ENCODE measurements at places on chromosomes 1 and 21. TPM values are rescaled to one million over a fixed set of nuclear protein-coding genes. Genes with fewer than 3 reads are reported as not detected.

Gene OR2T2
- total RNA-seq = not detected

Gene UTS2
- total RNA-seq = not detected

Gene C4BPB
- total RNA-seq = 10.4 TPM

Gene EFNA3
- total RNA-seq = 1.0 TPM

Gene REN
- 0.59 TPM for total RNA-seq

Gene LYPD8
- total RNA-seq = not detected

Gene FCGR2B
- total RNA-seq = 31.9 TPM

Gene ROR1
- 15.8 TPM for total RNA-seq

Gene THBS3
- total RNA-seq = 24.4 TPM

Gene BSND
- total RNA-seq = not detected

DNA sequence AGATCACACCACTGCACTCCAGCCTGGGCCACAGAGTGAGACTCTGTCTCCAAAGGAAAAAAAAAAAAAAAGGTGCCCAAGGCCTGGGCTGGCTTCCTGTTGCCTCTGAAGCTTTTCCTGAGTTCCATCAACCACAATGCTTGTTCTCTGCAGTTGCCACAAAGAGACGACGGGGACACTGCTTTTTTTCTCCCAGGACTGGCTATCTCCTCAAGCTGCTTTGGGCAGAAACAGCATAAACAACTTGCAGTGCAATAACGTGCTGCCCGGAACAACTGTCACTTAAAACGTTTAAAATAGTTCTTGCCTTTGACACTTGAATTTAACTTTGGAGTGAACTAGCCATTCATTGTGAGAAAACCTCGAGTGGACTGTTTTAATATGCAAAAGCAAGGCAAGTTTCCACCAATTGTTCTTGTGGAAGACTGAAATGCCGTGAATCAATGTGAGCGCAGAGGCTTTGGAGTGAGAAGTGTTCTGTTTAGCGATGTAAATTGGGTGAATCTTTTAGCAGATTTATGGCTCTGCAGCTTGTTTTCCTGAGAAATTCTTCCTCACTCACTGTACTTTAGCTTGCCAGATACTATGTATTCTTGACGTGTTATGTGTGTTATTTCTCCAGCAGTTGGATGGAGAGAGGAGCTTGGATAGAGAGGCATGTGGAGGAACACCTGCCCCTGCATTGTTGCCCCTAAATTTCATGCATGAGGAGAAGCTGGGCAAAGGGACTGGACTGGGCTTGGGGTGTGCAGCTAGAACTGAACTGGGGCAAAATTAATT lies 188.1 kb upstream of the KIAA0040 start:
- H3K4me1 ChIP-seq = no peaks in the 10 kb centered on the region
- no peaks in the 10 kb centered on the region for H3K36me3 ChIP-seq
- no peaks in the 10 kb centered on the region for H3K27me3 ChIP-seq
- no peak for DNase-seq
- no peak overlapping the region for H3K27ac ChIP-seq
- no peak overlapping the region for H3K4me3 ChIP-seq

- no peak overlapping the region for H3K27ac ChIP-seq
- H3K36me3 ChIP-seq = no peaks in the 10 kb centered on the region
- no peaks in the 10 kb centered on the region for H3K4me1 ChIP-seq
- no peaks in the 10 kb centered on the region for H3K27me3 ChIP-seq
- H3K4me3 ChIP-seq = no peak overlapping the region
Observed at GRCh38 chr1:184649451-184649888, 105.2 kb downstream of the EDEM3 start.

DNA sequence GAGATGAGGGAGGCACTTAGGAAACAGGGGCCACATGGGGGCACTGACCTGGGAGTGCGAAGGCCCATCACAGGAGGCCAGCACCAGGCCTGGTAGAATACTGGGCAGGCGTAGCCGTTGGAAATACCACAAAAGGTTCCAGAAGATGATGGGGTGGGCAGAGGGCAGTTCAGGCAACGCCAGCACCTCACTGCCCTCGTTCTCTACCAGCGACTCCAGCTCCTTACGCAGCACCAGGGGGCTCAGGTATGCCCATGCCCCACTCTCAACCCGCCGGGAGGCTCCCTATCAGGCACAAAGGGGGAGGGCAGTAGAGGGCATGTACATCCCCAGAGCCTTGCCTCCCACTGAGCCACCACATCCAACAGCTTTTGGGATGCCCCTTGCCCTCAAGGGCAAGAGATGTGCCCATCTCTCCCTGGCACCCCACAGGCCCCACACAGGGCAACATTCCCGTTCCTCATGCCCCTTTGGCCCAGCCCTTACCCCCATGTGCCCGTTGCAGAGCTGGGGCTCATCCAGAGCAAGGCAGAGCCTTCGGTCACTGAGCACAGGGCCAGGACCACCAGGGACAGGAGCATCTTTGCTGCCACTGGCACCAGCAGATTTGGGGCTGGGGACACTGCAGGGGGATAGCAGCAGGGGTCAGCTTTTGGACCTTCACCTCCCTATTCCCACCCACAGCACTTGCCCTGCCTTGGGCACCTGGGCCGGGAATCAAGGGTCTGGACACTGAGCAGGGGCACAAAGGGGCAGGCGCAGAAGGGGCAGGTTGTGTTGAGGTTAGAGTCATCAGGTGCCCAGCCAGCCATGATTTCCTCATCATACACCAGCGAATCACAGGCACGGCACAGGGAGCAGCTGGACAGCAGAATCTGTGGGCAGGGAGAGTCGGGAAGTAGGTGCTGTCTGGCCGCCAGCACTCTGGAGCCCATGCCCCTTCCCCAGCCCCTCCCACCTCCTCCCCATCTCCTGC lies 9.7 kb upstream of the GATAD2B start:
- peaks cover 79% of the 10 kb centered on the region for H3K36me3 ChIP-seq
- H3K27ac ChIP-seq = no peak overlapping the region
- peaks cover 11% of the 10 kb centered on the region for H3K4me1 ChIP-seq
- H3K4me3 ChIP-seq = no peak overlapping the region

GRCh38 chr21:37580666-37581065 lies 214.1 kb downstream of the DYRK1A start:
- H3K4me1 ChIP-seq = no peaks in the 10 kb centered on the region
- H3K27me3 ChIP-seq = no peaks in the 10 kb centered on the region
- H3K36me3 ChIP-seq = no peaks in the 10 kb centered on the region
- no peak overlapping the region for H3K27ac ChIP-seq
- H3K4me3 ChIP-seq = no peak overlapping the region

GRCh38 chr1:161171191-161171590 lies 5.0 kb downstream of the PPOX start:
- H3K36me3 ChIP-seq = peaks cover 72% of the 10 kb centered on the region
- DNase-seq = no peak
- no peak overlapping the region for H3K4me3 ChIP-seq
- peaks cover 36% of the 10 kb centered on the region for H3K4me1 ChIP-seq
- H3K27me3 ChIP-seq = no peaks in the 10 kb centered on the region

GRCh38 chr1:31487143-31487542 lies 74.1 kb downstream of the SERINC2 start:
- no peak for DNase-seq
- peaks cover 7% of the 10 kb centered on the region for H3K4me1 ChIP-seq
- no peaks in the 10 kb centered on the region for H3K27me3 ChIP-seq

DNA sequence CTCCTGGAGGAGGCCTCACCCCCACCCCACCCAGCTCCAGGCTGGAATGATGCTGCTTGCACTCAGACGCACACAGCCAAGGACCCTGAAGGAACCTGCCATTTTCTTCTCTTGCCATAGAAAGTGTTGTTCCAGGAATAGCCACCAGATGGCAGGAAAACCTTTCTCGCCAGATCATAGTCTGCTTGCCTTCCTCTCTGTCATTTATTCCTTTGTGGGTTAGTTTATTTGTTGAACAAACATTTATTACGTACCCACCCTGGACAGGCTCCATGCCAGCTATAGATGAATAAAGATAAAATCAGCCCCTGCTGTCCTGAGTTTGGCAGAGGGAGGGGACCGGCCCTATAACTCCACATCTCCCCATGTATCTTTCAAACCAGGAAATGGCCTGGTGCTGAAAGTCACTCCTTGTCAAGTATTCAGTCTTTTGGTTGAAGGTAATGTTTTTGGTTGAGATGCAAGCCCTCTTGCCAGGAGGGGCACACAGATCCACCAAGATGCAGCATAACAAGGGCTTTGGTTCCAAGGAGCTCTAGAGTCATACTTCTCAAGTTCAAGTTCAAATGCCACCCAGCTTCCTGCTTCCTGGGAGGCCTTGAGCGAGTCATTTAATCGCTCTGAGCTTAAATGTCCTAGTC lies 7.0 kb upstream of the KCNC4 start:
- DNase-seq = no peak
- H3K27ac ChIP-seq = no peak overlapping the region
- H3K4me1 ChIP-seq = peaks cover 8% of the 10 kb centered on the region

- H3K4me3 ChIP-seq = no peak overlapping the region
- no peaks in the 10 kb centered on the region for H3K4me1 ChIP-seq
- H3K36me3 ChIP-seq = no peaks in the 10 kb centered on the region
- no peaks in the 10 kb centered on the region for H3K27me3 ChIP-seq
Observed at GRCh38 chr1:215517441-215517891, 49.6 kb upstream of the KCTD3 start.

DNA sequence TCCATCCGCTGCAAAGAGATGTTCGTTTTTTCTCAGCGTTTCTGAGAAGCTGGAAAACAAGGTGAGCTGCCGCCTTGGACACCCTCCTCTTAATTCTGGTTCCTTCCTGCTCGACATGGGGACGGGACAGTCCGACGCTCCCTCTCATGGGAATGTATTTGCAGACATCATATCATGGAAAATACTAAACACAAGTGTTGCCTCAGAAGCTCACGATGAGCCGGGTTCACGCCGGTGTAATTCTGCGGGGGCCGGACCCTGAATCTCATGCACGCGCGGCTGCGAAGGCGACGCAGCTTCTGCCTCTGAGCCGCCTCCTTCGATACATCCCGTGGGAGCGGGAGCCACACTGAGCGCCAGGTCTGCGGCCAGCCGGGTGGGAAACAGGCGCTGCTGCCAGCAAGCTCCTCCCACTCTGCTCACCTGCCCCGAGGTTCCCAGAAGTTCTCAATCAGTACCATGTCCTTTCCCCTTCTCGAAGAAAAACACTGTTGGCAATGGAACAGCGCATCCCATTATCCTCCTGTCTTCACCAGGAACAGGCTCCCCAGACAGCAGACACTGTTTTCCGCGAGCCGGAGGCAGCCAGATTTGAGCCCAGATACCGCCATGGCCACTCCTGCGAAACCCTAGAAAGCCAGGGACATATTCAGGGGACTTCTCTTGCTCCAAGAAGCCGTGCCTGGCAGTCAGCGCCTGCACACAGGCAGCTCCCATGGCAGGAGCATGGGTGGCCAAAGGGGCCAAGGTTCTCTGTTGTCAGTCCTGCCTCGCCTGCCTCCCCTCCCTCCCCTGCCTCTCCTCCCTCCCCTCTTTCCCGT lies 98.0 kb downstream of the WDR4 start:
- H3K36me3 ChIP-seq = no peaks in the 10 kb centered on the region
- H3K4me1 ChIP-seq = peaks cover 27% of the 10 kb centered on the region
- no peaks in the 10 kb centered on the region for H3K27me3 ChIP-seq
- no peak for DNase-seq
- peak overlapping the region; percentile 15 for H3K27ac ChIP-seq

DNA sequence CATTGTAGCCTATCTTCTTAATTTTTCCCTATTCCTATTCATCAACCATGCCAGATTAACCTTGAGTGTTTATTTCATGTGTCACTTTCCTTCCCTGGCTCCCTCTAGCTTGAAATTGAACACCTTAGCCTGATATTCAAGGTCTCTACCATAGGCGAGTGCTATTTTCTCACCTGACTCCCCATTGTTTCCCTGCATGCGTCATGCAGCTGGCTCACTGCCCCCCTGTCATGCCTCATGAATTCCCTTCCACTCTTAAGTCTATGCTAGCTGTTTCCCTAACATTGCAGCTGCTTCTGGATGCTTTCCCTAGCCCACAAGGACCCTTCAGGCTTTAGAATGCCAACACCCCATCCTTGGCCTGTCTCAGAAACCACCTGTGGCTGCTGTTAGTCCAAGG lies 56.7 kb upstream of the CD1D start:
- H3K36me3 ChIP-seq = no peaks in the 10 kb centered on the region
- DNase-seq = no peak
- H3K27me3 ChIP-seq = peaks cover 24% of the 10 kb centered on the region

GRCh38 chr1:78143152-78143551 lies 97.4 kb downstream of the GIPC2 start:
- H3K27me3 ChIP-seq = no peaks in the 10 kb centered on the region
- peak overlapping the region; percentile 42 for H3K4me3 ChIP-seq

DNA sequence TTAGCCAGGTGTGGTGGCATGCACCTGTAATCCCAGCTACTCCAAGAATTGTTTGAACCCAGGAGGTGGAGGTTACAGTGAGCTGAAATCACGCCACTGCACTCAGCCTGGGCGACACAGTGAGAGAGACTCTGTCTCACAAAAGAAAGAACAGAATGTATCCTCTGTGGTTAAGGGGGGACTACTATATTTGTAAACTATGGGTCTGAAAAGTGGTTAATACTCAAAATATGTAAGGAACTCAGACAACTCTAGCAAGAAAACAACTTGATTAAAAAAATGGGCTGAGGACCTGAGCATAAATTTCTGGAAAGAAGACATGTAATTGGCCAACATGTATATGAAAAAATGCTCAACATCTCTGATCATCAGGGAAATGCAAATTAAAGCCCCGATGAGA lies 11.2 kb downstream of the FNBP1L start:
- H3K4me3 ChIP-seq = no peak overlapping the region
- no peak overlapping the region for H3K27ac ChIP-seq
- DNase-seq = no peak
- H3K4me1 ChIP-seq = no peaks in the 10 kb centered on the region
- no peaks in the 10 kb centered on the region for H3K36me3 ChIP-seq
- no peaks in the 10 kb centered on the region for H3K27me3 ChIP-seq

GRCh38 chr1:4265836-4266235 lies 365.8 kb upstream of the C1orf174 start:
- DNase-seq = no peak
- H3K4me1 ChIP-seq = no peaks in the 10 kb centered on the region
- no peak overlapping the region for H3K27ac ChIP-seq
- H3K27me3 ChIP-seq = peaks cover 11% of the 10 kb centered on the region
- H3K4me3 ChIP-seq = no peak overlapping the region

DNA sequence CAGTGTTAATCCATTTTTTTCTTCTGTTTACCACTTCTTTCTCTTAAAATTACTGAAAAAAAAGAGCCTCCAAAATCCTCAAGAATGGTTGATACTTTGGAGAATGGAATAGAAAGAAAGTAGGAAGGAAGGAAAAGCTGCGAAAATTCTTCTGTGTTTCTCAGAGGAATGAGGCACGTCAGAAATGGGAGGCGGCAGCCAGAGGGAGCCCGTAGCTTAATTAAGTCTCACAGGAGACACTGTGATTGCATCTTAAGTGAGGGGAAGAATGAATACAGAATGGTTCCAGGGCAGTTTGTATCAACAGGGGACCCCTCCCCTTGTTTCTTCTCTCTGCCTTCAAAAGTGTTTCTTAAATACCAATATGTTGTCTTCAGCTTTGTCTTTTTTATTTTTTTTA lies 1099.5 kb downstream of the PLA2G4A start:
- H3K4me3 ChIP-seq = no peak overlapping the region
- H3K27me3 ChIP-seq = no peaks in the 10 kb centered on the region
- no peaks in the 10 kb centered on the region for H3K4me1 ChIP-seq
- no peak overlapping the region for H3K27ac ChIP-seq
- H3K36me3 ChIP-seq = no peaks in the 10 kb centered on the region

DNA sequence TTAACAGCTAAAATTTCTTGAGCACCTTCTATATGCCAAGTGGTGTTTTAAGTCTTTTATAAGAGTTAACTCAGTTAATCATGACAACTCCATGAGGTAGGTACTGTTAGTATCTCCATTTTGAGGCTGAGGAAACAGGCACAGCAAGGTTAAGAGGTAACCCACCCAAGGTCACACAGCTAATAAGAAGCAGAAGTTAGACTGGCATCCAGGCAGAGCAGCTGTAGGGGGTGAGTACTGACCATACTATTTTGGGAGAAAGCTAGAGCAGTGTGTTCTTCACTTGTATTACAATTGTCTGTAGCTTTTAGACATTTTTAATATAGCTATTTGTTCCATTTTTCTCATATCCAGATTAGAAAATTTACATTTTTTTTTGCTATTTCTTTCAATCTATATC lies 4.8 kb downstream of the ATP6V1G3 start:
- no peaks in the 10 kb centered on the region for H3K4me1 ChIP-seq
- no peaks in the 10 kb centered on the region for H3K36me3 ChIP-seq
- no peak overlapping the region for H3K4me3 ChIP-seq
- DNase-seq = no peak
- no peak overlapping the region for H3K27ac ChIP-seq

All from lower lobe of right lung (tissue), 2 donors.